ENCODE measurements at places on chromosomes 6 and 20. TPM values are rescaled to one million over a fixed set of nuclear protein-coding genes. Genes with fewer than 3 reads are reported as not detected.

Gene PTK7
- 143 TPM for total RNA-seq

Gene SAMD5
- total RNA-seq: 0.17 TPM

Gene TOP1
- total RNA-seq: 16.0 TPM

Gene DAAM2
- 0.97 TPM for total RNA-seq

Gene ANGPT4
- total RNA-seq: 0.11 TPM

Gene ABHD16B
- total RNA-seq: not detected

Gene SYNDIG1
- 8.5 TPM for total RNA-seq

Gene ERVFRD-1
- total RNA-seq: not detected

Gene PMEPA1
- total RNA-seq: 25.1 TPM

Gene HMGA1
- total RNA-seq: 1,892 TPM

Gene ACSS1
- not detected for total RNA-seq

Gene FOXC1
- total RNA-seq: 3.7 TPM

Gene CALHM5
- 0.04 TPM for total RNA-seq

Gene EDN3
- not detected for total RNA-seq

Gene ITPR3
- total RNA-seq: 23.4 TPM

Gene TREML1
- total RNA-seq: not detected

Gene DDO
- not detected for total RNA-seq

Gene ADGB
- not detected for total RNA-seq

Gene GABRR2
- not detected for total RNA-seq

Gene RIPPLY2
- total RNA-seq: 0.90 TPM

Gene MAPK14
- total RNA-seq: 34.2 TPM

Gene NELFE
- total RNA-seq: 109 TPM

All from H7 (cell line).